ENCODE measurements at places on chromosomes 13 and 19. TPM values are rescaled to one million over a fixed set of nuclear protein-coding genes. Genes with fewer than 3 reads are reported as not detected.

DNA sequence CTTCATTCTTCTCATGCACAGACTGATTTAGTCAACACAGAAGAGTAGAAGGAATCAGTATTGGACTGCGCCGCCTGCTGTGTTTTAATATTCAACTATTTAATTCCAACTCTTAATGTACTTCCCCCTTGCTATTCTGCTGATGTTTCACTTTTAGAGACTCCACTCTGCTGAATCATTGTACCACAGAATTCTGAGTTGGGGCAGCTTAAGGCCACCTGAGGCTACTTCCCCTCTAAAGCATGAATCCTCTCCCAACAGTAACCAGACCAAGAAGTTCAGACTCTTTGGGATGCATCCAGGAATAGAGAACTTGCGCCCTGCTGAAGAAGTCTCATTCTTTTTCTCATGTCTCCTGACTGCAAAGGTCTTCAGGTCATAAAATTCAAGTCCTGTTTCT is 708.8 kb downstream of the UQCRFS1 start:
- no peak for DNase-seq

DNA sequence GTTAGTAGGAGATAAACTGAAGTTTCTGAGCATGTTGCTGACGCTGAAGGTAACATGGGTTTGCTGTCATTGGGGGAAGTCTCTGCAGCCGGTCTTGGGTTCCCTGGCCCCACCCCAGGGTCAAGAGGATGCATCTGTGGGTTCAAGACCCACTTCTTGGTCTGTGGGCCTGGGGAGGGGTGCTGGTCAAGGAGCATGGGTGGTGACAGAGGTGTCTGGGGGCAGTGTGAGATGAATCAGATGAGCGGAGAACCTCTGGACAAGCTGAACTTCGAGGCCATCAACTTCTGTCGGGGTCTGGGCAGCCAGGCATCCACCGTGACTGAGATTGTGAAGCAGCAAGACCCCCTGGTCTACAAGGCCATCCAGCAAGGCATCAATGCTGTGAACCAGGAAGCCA is 51.9 kb downstream of the ACSBG2 start:
- no peak for DNase-seq

DNA sequence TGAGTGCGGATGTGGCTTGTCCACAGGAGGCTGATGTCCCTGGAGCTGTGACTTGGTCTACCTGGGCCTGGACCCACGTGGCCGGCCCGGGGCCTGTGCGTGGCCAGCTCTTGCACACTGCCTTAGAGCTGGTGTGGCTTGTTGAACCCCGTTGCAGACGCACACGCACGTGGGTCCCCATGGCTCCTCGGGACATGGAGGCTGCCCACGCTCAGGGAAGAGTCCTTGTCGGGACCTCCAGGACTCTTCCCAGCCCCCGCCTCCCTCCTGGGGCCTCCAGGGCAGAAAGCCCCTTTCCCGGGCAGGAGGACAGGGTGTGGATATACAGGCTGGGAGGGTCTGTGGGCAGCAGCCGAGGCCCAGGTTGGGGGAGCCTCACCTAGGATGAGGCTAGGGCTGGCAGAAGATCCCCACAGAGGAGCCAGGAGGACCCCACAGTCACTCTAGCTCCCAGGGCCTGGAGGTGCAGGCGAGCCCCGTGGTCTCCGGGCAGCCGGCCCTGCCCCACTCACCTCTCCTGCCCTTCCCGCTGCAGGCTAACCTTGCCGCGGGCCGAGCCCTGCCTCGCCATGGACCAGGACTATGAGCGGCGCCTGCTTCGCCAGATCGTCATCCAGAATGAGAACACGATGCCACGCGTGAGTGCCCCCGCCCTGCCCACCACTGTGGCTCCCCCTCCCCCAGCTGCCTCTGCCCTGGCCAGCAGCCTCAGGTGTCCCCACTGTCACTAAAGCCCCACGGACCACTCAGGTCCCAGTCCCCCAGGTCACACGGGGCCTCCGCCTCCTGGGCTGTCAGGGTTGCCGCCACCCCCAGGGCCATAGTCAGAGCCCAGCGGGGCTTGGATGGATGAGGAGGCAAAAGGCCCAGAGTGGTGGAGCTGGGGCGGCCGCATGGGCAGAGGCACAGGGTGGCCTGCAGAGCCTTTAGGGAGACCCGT is 16.3 kb upstream of the TEKTIP1 start:
- no peak for DNase-seq

- DNase-seq, result peak; percentile 82
These were observed 44.5 kb downstream of the RFX2 start for GRCh38 chr19:6065685-6066374.

The ZNF260 gene
- total RNA-seq, result 12.8 TPM
